ENCODE measurements at places on chromosomes 13 and 19.

DNA sequence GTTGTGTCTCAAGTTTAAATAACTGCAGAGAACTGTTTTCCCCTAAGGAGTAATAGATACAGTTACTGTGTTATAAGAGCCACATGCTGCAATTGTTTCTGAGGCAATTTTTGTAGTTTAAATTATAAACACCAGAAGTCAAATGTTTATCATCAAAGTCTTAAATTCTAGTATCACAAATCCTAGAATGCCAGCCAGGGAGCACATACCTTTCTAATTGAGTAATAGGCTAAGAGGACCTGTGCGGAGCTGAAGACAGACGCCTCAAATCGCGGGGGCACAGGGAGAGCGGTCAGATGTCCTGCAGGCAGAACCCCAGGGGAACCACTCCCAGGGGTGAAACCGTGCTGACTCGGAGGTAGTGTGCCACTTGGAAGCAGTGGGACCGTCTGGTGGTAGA, 65.2 kb upstream of the TNFRSF19 start:
- DNase-seq: no peak

DNA sequence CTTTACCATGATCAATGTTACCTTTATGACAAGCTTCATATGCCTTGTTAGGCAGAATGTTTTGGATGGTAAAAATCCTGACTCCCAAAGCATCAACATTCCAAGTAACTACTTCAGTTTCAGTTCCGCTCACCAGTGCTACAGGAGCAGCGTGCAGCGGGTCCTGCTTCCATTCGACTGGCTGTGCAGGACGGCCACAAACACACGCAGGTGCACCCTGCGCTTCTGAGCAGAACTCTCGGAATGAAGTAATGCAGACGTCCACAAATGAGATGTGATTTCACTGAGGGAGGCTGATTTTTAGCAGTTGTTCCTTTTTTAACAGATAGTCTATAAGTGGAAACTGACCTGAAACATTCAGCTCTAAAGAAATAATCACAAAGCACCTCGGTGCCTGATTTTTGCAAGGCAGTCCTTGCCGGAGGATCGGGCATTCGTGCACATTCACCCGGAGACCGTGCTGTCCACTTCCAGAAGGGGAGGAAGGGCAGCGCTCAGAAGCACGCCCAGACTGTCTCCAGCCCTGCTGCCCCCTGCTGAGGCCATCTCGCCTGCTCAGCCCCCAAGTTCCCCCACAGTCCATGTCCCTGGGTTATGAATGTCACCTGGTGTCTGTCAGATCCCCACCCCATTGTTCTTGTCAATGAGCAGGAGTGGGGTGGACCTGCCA, 85.8 kb downstream of the RAB20 start:
- DNase-seq: no peak

DNA sequence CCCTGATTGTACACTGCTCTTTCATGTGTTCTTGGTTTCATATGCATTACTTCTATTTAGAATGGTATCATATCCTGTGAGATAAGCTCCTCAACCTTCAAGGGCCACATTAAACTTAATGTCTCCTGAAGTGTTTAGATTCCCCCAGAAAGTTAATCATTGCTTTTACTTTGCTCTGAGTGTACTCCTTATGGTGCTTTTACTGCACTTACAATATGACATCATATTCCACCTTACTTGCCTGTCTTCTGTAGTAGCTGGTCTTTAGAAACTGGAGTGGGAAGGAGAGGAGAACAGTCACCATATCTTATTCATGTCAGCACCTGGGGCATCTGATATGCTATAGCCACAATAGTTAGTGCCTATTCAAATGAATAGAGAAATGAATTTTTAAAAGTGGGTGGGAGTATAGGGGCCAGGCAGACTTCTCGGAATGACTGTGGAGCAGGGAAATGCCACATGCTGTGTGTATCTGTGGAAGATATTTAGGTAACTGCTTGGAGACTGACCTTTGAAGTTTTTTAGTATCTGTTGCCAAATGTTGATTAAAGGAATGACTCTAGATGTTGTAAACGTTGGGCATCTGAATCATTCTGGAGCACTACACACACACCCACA, 40.2 kb downstream of the SLAIN1 start:
- DNase-seq: peak; percentile 37

DNA sequence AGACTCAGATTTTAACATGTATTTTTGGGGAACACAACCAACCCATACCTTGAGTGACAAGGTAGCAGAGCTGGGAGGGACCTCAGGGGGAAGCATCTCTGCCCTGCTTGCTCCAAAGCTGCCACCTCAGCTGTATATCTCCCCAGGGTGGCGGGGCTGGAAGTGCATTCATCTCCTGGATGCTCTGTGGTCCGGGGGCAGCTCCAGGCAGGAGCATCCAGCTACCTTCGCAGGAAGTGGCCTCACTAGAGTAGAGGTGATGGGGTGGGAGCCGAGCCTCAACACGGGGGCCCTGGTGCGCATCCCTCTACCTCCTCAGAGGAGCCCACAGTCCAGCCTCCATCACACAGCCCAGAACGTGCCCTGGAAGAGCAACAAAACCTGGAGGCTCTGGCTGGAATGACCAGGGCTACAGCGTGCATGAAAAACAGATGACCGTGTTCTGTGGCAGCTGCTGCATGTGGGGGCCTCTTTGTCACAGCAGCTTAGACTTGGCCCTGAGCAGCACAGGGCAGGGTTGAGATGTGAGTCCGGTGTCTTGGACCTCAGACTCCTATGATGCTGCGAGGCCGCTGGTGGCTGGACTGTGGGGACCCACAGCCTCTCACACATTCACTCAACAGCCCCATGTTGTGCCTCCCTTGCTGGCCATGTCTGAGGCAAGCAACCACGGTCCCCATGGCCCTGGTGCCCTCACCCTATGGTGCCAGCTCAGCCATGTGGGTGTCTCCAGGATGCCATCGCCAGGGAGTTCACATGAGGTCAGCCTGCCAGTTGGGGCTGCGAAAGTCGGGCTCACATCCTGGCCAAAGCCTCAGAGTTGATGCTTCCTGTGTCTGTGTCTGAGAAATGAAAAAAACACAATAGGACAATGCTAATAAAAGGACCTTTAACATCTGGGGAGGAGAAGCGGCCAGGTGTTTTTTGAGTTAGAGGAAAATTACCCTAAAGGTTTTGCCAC, 17.1 kb upstream of the GAS6 start:
- no peak for DNase-seq

GRCh38 chr13:29428310-29429181, 166.9 kb downstream of the SLC7A1 start:
- DNase-seq: no peak

- no peak for DNase-seq
Measured at GRCh38 chr13:59447031-59447430, 716.7 kb downstream of the DIAPH3 start.

- DNase-seq: no peak
Measured at GRCh38 chr13:70616847-70617246, 508.6 kb upstream of the KLHL1 start.

DNA sequence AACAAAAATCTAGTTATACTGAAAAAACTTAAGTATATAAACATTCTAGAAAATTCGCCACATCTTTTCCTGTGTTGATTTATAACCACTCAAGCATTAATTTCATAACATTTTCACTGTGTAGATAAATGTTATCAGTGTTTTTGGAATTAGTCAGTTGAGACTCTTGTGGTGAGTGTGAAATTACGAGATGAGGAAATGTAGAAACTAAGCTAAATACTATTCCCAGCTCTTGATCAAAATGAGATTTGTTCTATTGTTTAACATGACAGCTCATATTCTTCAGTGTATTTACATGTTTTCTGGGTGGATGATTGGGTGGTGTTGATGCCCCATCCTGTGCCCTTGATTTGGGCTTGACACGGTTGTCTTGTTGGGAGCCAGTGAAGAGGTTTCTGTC, 406.8 kb downstream of the DACH1 start:
- DNase-seq: no peak

DNA sequence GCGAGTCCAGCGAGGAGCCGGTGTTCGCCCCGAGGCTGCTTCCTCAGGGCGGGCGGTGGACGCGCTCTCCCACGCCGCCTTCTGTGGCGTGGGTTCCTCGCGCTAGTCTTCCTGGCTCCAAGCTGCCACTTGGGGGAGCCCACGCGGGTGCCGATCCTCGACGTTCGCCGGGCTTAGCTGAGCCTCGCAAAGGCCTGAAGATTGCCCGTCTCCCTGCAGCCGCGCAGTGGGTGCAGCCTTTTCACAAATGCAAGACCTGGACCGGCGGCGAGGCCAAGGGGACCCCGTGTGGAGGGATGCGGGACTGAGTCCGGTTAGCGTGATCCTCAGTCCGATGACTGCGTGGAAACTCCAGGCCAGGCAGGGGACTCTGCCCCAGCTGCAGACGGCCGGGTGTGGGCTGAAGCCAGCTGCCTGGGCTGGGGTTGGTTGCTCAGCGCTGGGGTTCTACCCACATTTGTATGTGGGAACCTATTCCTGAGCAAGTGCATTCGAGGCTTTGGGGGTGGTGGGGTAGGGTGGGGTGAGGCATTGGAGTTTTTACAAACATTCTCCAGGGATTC, 16.6 kb upstream of the LRP3 start:
- no peak for DNase-seq

- DNase-seq: no peak
Measured at GRCh38 chr13:108786456-108787200, 157.2 kb downstream of the MYO16 start.

GRCh38 chr13:30164146-30164545, 143.2 kb downstream of the KATNAL1 start:
- DNase-seq: no peak

- DNase-seq: no peak
Measured at GRCh38 chr19:33465834-33466233, 55.8 kb downstream of the PEPD start.

GRCh38 chr19:7063339-7063738, 4.9 kb upstream of the MBD3L3 start:
- no peak for DNase-seq

- DNase-seq: no peak
Measured at GRCh38 chr13:61013796-61014195, 401.9 kb downstream of the PCDH20 start.

DNA sequence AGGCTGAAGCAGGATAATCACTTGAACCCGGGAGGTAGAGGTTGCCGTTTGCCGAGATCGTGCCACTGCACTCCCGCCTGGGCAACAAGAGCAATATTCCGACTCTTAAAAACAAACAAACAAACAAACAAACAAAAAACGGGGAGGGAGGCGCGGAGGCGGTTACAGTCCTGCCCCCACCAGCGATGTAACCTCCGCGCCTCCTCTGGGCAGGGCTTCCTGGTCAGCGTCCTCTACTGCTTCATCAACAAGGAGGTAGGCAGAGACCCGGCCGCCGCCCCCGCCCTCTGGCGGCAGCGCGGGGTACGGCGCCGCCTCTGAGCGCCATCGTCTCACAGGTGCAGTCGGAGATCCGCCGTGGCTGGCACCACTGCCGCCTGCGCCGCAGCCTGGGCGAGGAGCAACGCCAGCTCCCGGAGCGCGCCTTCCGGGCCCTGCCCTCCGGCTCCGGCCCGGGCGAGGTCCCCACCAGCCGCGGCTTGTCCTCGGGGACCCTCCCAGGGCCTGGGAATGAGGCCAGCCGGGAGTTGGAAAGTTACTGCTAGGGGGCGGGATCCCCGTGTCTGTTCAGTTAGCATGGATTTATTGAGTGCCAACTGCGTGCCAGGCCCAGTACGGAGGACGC, 10.2 kb downstream of the SNRPD2 start:
- DNase-seq: peak; percentile 84

- DNase-seq: no peak
Measured at GRCh38 chr19:13613447-13613846, 107.2 kb upstream of the CACNA1A start.

GRCh38 chr13:53499576-53500133, 471.0 kb downstream of the OLFM4 start:
- no peak for DNase-seq

All from stimulated activated CD4-positive, alpha-beta T cell treated with anti-CD3 and anti-CD28 coated beads, Interleukin-4, amount 100 ng/mL, for 24 hours (primary cell).